Glomerular endothelial cell (primary cell): ENCODE measurements at places on chromosomes 5 and 9. TPM values are rescaled to one million over a fixed set of nuclear protein-coding genes. Genes with fewer than 3 reads are reported as not detected.

- DNase-seq = no peak
These were observed 26.1 kb downstream of the HRH2 start for GRCh38 chr5:175683921-175684320.

DNA sequence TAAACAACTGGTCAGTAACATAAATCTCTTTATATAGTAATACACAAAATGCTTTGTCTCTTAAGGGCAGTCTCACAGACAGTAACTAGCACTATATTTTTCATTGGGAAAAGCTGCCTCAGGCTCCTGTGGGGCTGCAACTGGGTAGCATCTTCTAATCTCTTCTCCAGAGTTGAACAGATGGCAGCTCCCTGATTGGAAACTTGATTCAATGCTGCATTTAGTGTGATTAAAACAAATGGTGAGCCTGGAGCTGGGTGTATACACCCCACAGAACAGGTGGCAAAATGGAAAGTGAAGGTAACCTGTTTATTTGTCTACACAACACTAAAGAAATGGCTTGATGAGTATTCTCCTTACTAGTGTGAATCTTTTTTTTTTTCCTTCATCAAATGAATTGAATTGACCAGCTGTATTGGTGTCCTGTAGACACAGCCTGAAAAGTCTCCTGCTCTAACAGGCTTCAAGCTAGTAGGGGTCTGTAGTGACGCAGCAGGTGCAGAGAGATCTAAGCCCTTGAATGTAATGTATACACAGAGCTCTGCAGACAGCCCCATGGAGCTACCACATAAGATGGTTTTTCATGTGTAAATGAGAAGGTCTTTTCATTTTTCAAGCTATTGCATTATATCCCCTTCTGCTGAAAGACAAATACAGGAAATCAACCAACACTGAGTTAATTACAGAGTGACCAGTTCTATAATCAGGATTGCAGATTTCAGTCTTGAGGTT, 43.3 kb downstream of the IZUMO3 start:
- DNase-seq = no peak

DNA sequence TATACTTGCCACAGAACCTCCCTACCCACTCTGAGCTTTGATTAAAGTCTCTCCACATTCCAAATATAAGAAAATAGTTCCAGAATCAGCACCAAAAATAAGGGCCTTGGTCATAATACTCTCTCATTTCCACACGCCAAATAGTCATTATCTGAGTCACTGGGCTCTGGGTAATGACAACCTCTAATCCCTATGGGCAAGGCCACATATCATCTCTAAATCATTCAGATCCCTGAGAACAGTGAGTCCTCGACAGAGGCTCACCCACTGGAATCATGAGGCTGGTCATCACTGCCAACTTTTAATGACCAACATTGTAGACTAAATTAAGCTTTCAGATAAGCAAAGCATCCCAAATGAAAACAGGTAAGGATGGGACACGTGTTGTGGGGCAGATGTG, 28.1 kb downstream of the FAM114A2 start:
- no peak for DNase-seq

GRAMD2B gene
- 6.7 and 12.3 TPM in 2 replicates for total RNA-seq

- no peak for DNase-seq
These were observed 6.8 kb upstream of the CEP120 start for GRCh38 chr5:123429993-123430392.

PRDM9 gene
- not detected in 2 replicates for total RNA-seq

SMIM33 gene
- total RNA-seq = not detected in 2 replicates

DNA sequence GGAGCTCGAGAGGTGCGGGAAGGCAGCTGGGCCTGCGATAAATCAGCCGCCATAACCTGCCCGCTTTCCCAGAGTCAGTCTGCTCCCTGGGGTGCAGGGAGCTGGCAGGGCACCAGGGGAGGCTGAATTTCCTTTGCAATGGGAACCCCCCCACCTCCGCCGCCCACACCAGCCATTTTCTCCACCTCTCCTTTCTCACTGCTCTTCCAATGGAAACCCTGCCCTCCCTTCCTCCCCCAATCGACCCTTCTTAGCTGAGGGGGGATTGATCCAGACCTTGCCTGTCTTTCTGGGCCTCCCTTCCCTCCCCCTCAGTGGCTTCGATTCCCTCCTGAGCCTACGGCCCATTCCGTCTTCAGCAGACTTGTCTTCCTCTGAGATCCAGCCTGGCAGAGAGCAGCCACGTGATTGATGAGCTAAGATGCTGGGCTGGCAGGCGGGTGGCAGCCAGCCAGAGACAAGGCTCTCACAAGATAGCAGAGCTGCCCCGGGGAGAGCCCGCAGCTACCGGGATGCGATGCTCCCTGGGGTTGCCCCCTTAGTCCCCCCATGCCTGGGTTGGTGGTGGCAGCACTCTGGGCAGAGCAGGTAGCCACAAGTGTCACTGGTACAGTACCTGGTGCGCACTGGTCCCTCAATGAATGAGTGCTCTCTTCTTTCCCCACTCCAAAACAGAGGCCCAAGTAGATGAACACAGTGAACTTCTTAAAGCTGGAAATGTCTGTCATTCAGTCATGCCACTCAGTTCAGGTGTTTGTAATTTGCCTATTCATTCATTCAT, 53.7 kb upstream of the FABP6 start:
- DNase-seq = no peak

KCNN2 gene
- total RNA-seq = 7.5 and 8.0 TPM in 2 replicates

DNA sequence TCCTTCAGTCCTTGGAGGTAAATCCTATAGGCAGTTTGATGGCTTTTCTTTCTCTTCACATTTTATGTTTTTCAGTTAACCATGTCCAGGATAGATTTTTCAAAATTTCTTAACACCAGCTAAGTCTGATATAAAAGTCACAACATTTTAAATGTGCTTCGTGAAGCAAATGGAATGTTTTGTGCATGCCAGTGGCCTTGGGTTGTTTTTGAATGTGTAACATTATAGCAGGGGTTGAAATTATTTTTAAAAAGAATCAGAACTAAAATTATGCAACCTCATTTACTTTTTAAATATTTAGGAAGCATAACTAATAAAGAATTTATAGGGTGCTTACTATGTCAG, 201.1 kb downstream of the ARHGEF28 start:
- no peak for DNase-seq

PCSK5 gene
- total RNA-seq = 21.3 and 25.5 TPM in 2 replicates

TENT4A gene
- total RNA-seq = 11.3 and 22.7 TPM in 2 replicates

DNA sequence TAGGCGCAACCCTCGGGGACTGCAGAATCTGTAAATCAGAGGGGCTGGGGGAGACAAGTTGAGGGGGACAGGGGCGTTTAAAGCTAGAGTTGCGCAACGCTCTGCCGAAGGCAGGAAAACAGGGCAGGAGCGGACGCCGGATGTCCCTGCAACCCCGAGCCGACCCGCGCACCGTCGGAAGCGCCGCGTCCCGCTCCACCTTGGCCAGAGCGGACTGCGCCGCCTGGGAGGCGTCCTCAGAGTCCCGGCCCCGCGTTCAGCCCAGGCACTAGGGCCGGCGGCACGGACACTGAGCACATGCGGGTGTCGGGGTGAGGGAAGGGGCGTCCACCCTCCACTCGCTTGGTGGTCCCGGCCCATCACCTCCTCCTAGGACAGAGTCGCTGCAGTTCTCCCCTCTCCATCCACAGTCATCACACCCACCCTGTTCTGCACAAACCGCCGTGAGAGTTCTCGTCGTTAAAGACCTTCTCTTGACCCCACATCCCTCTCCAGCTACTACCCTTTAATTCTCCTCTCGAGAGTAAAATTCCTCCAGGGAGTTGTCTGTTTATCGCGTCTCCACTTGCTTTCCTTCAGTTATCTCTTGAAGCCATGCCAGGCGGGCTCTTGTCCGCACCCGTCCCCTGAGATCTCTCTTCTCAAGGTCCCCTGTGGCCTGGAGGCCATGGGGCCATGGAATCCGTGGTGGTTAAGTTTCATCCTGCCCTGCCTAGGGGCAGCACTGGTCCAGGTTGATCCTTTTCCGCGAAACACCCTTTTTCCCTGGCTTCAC, 796 bp upstream of the PDLIM7 start:
- no peak for DNase-seq

DNA sequence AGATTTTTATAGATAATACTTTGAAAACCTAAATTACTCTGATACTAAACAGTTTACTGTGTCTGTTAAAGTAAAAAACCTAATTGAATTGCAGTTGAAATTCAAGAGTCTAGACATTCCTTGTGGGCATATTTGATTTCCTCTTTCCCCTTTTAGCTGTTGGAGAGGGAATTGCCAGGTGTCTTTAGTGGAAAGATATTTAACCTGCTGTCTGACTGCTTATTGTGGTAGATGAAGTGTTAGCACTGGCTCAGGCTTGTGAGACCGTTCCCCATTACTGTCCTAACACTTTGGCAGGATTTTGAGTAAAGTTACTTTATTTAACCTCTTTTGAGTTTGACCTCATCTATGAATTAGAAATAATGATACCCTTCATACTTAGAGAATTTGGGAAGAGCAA, 16.4 kb downstream of the MAP3K1 start:
- no peak for DNase-seq

ZBTB26 gene
- total RNA-seq = 3.7 and 4.2 TPM in 2 replicates

LCN10 gene
- total RNA-seq = not detected in 2 replicates

DNA sequence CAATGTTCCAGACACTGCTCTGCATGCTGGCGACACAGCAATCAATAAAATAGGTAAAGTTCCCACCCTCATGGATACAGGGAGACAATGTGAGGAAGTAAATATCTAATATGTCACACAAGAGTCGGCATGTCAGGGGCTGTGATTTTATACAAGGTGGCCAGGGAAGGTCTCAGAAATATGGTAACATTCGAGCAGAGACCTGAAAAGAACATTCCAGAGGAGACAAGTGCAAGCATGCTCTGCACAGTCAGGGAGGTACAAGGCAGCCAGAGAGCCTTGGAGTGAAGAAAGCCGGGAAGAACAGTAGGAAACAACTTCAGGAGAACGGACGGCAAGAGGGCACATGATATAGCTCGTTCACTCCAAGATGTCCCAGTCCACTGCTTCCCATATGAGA, 89.2 kb upstream of the ZNF462 start:
- DNase-seq = no peak
